Kidney (tissue), 22 donors: ENCODE measurements at places on chromosomes 5 and 9. TPM values are rescaled to one million over a fixed set of nuclear protein-coding genes. Genes with fewer than 3 reads are reported as not detected.
A peak's percentile ranks its signal among the peaks of the same experiment; 100 is the strongest.

- DNase-seq: no peak
Observed at GRCh38 chr5:150301901-150302300, 804 bp downstream of the ARSI start.

GRCh38 chr5:64513492-64513891, 7.7 kb downstream of the RGS7BP start:
- no peak for DNase-seq

GRCh38 chr9:92151691-92152393, 36.6 kb upstream of the SPTLC1 start:
- no peak for DNase-seq

DNA sequence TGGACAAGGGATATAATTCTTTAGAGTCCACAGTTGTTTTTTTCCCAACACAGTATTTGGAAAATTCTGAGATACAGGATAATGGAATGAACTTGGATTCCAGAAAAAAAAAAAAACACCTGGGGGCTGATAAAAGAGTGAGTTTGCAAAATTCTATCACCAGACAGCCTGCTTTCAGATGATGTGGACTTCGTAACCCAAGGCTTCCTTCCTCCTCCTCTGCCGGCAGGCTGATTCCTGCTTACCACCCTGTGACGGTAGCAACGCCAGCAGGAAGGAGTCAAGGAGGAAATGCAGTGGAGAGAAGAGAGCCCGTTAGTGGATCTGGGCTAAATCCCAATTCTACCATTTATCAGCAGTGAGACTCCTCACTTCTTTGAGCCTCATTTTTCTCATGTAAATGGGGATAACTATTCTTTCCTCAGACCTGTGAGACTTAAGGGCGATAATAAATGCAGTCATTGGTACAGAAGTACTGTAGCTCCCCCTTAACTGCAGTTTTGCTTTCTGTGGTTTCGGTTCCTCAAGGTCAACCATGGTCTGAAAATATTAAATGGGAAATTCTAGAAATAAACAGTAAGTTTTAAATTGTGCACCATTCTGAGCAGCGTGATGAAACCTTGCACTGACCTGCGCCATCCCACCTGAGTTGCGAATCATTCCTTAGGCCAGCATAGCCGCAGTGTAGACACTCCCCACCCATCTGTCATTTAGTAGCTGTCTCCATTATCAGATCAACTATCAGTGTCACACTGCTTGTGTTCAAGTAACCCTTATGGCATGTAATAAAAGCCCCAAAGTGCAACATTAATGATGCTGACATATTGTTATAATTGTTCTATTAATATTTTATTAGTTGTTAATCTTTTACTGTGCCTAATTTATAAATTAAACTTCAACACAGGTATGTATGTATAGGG, 71.4 kb downstream of the DCP2 start:
- peak; percentile 31 for DNase-seq

DNA sequence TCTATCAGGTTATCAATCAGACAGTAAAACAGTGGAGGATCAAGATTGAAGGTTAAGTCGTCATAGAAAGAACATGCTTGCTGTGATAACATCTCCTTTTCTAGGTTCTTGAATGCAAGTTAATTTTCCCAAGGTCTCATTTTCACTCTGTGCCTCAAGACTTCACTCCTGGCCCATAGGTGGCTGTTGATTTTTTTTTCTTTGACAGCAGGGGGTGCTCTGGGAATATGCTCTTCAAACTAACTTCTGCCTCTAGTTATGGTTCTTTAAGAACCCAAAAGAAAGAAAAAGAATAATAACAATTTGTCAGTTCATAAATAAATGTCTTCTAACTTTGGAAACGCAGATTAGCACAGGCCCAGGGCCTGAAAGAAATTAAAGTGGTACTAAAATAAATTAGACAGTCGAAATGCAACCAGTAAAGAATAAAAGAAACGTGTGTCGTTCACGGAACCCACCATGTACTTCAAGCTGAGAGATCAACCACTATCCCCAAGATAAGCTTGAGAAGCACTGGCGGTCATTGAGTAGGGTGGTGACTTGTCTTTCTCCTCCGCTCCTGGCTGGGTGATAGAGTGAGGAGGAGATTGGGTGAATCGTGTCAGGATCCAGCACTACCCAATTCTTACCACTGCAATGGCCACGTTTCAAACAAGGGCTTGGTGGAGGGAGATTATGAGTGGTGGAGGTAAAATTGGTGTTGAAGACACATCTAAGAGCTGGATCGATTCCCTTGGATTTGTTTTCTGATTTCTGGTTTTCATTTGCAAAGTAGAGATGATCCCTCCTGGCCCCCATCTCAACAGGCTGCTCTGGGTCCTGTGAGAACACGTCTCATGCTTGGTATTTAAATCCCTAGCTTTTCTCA, 93.4 kb upstream of the IRX4 start:
- no peak for DNase-seq

DNA sequence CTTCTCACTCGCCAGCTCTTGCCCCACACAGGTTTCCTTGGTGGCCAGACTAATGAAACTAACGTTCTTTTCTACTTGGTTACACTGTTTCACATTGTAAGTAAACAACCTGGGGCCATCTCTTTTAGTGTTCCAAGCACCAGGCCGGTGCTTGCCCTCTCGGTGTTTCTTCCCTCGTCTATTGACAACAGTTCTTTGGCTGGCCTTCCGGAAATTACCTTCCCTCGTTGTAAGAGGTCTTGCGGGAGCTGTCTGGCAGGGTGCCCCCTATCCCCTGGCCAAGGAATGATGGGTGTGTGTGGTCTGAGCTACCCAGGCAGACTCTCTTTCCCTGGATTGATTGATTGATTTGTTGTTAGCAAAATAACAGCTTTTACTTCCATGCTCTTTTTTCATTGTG, 918 bp upstream of the MYMK start:
- no peak for DNase-seq

GRCh38 chr5:142152384-142152732, 43.8 kb downstream of the NDFIP1 start:
- no peak for DNase-seq

GRCh38 chr5:124527220-124527991, 219.0 kb downstream of the ZNF608 start:
- DNase-seq: no peak

GRCh38 chr9:15576350-15577050, 23.7 kb downstream of the CCDC171 start:
- peak; percentile 8 for DNase-seq

- peak; percentile 42 for DNase-seq
Observed at GRCh38 chr9:131233995-131234394, 42.3 kb downstream of the FAM78A start.

DNA sequence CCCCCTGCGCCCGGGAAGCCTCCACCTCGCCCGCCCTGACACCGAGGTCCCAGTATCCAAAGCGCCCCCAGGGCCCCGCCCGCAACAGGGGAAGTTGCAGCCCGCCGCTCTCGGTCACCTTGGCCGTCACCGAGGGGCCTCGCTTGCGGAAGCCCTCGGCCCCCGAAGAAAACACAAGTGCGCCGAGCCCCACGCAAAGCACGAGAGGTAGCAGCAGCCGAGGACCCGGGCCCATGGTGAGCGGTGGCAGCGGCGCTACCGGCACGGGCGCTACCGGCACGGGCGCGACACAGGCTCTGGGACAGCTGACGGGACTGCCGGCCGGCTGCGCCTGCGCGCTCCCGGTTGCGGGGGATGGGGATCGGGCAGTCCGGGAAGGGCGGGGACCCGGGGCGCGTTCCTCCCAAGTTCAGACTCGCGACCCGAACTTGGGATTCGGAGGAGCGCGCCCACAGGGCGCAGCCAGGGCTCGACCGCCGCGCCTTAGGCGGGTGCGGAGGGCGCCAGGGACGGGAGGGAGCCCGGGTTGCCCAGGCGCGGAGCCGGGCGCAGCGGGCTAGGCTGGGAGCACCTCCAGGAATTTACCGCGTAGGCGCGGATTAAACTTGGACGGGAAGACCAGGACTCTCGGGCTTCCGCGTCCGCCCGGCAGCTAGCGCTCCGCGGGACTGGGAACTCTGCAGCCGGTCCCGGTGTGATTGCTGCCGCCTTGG, at the start of gene PPIC:
PPIC (minus strand) TSS at position 335 of the 713 bp plus-strand sequence; CDS start at position 235, 100 bp downstream.
- DNase-seq: peak; percentile 88

DNA sequence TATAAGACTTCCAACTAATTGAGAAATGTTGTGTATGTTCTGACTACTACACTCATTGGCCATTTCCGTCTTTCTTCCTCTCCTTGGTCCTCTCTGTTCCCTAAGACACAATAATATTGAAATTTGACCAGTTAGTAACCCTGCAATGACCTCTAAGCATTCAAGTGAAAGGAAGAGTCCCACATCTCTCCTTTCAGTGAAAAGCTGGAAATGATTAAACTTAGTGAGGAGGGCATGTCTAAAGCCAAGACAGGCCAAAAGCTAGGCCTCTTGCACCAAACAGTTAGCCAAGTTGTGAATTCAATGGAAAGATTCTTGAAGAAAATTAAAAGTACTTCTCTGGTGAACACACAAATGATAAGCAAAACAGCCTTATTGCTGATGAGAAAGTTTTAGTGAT, 122.5 kb downstream of the PRR16 start:
- DNase-seq: no peak

DNA sequence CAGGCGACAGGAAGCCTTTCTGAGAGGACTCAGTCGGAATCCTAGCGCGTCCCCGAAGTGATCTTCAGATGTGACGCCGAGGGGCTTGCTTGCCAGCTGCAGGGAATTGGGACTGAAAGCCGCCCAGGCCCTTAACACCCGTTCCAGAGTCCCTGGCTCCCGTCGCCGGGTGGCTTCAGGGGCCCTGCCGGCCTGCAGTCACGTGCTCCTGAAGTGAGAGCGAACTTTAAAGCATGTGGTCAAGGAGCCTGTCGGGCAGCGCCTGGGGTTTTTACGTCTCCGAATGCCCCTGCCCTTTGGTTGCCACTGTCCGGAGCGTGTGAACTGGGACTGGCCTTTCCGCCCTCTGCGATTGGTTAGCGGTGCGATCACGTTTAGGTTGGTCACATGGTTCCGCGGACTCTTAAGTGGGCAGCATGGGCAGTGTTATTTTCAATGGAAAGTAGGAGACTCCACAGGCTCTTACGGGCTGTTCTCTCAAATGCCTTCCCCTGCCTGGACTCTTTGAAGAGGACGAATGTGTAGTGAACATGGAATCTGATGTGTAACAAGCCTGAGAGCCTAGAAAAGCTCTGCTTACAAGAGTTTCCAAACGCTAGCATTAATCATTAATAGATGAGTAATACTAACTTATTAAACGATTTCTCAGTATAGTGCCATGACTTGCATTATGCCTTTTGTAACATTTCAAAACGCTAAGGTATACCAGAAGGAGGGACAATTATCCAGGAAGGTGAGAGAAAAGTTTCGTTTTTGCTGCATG, 1.9 kb downstream of the VLDLR start:
- peak; percentile 83 for DNase-seq

DNA sequence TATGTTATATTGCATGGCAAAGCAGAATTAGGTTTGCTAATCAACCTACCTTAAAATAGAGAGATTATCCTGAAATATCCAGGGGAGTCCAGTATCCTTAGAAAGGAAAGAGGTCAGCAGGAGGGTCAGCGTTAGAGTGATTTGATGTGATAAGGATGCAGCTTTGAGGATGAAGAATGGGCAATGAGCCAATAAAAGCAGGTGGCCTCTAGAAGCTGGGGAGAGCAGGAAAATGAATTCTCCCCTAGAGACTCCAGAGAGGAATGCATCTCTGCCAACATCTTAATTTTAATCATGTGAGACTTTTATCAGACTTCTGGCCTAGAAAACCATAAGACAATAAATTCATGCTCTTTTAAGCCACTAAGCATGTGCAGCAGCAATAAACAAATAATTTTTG, 65.7 kb upstream of the SYK start:
- DNase-seq: no peak

DNA sequence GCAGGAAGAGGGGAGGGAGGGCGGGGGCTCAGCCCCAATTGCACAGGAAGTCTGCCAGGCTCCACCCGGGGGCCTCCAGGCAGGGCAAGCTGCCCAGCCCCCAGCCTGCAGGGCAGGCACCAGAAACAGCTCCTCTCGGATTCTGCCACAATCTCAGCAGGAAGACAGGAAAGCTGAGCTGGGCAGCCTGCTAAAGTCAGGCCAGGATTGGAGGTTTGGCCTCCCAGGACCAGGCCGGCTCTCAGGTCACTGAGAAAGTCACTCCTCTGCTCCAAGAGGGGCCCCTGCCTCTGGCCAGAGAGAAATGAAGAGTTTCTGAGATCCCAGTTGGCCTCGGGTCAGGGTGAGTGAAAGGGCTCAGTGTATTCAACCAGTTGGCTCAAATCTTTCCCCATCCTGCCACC, 54.6 kb upstream of the STXBP1 start:
- DNase-seq: peak; percentile 56

DNA sequence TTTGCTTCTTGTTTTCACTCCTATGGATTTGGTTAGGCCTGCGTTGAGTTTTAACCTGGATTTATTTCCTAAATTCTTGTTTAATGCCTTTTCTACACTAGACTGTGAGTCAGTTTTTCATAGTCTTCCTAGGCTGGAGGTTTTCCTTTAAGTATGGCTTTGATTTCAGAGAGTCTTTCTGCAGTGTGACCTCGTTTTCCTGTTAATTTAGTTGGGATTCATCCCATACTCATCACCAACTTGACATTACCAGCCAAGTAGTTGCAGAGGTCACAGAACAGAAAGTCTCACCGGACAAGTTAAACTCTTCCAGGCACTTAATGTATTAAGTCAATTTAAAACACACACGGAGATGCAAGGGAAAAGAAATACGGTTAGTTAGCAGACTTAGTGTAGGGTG, 29.7 kb upstream of the AUH start:
- no peak for DNase-seq

GRCh38 chr5:886716-887325, 5.8 kb downstream of the BRD9 start:
- no peak for DNase-seq

DNA sequence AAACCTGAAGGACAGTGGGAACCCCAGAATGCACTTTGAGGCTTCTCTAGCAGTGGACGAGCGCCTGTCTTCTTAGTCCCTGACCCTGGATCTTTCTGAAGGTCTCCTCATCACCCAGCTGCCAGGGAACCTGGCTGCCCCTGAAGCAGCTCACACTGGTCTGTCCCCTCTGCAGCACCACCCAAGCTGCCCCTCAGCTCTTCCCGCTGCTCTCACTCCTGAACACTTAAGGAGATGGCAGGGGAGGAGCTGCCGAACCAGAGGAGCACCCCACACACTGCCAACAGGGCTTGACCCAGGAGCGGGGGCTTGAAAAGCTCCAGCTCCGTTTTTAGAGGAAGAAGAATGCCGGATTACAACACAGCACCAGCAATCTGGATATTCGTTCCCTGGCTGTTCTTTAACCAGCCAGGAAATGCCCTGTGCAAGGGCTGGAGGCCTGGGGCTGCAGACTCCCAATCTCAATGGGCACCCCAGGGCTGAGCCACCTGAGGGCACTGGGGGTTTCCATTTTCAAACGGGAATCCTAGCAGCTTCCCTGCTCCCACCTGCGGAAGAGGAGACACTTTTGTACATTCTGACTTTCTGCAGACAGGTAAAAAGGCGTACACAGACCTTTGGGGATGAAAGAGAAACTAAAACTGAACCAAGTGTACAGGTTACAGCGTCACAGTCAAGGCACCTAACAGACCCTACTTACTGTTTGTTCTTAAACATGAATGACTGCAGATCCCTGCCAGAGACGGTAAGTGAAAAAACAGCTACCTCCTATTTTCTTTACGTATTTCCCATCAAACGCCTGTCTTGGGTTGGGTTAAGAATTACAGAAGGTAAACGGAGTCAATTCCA, 36.3 kb downstream of the GOLM1 start:
- no peak for DNase-seq

Gene CTNND2
- 0.79 TPM for total RNA-seq

Gene RAB14
- total RNA-seq: 78.6 TPM

Gene TAS2R1
- total RNA-seq: not detected

Gene STING1
- 109 TPM for total RNA-seq

Gene RNF14
- 69.3 TPM for total RNA-seq
